ENCODE measurements at places on chromosomes 1 and 21. TPM values are rescaled to one million over a fixed set of nuclear protein-coding genes. Genes with fewer than 3 reads are reported as not detected.

Gene C1orf53
- total RNA-seq = 7.8 TPM

Gene CELA3B
- total RNA-seq = not detected

Gene CCDC27
- total RNA-seq = not detected

Gene LRRC7
- total RNA-seq = not detected

Gene NCDN
- 18.5 TPM for total RNA-seq

Gene TIAM1
- total RNA-seq = 0.33 TPM

Gene IVL
- total RNA-seq = not detected

Gene ITSN1
- 18.7 TPM for total RNA-seq

Gene SPRR2F
- total RNA-seq = not detected

Gene RNF11
- total RNA-seq = 39.2 TPM

Gene TMEM81
- total RNA-seq = 2.0 TPM

Gene TMEM69
- 19.1 TPM for total RNA-seq
